ENCODE measurements at places on chromosomes 2 and 18.

DNA sequence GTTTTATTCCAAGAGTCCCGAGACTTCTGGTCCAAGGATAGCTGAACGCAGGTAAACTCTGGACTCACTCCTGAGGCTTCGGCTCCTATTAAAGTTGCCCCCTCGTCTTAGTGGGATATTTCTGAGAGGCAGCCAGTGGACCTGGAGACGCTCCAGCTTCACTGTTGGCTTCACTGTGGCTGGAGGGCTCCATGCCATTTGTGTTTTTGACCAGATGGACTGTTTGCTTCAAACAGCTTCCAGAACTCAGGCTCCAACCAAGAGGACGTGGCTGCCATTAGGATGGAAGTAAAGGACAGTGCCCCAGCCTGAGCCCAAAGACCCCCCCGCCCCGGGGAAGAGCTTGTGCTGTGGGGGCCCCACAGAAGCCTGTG, 94.4 kb upstream of the LDAH start:
- no peak overlapping the region for H3K27ac ChIP-seq
- no peak for DNase-seq
- peaks cover 2% of the 10 kb centered on the region for H3K27me3 ChIP-seq
- peaks cover 5% of the 10 kb centered on the region for H3K4me1 ChIP-seq
- no peak overlapping the region for H3K4me3 ChIP-seq

- no peaks in the 10 kb centered on the region for H3K4me1 ChIP-seq
- DNase-seq: no peak
- no peak overlapping the region for H3K4me3 ChIP-seq
- H3K27ac ChIP-seq: no peak overlapping the region
- no peaks in the 10 kb centered on the region for H3K36me3 ChIP-seq
Observed at GRCh38 chr2:168835969-168836368, 33.5 kb downstream of the NOSTRIN start.

GRCh38 chr2:39435234-39435633, 1.9 kb downstream of the MAP4K3 start:
- peak overlapping the region; percentile 89 for H3K4me3 ChIP-seq
- H3K27ac ChIP-seq: no peak overlapping the region
- no peak for DNase-seq
- peaks cover 50% of the 10 kb centered on the region for H3K4me1 ChIP-seq
- H3K27me3 ChIP-seq: no peaks in the 10 kb centered on the region

DNA sequence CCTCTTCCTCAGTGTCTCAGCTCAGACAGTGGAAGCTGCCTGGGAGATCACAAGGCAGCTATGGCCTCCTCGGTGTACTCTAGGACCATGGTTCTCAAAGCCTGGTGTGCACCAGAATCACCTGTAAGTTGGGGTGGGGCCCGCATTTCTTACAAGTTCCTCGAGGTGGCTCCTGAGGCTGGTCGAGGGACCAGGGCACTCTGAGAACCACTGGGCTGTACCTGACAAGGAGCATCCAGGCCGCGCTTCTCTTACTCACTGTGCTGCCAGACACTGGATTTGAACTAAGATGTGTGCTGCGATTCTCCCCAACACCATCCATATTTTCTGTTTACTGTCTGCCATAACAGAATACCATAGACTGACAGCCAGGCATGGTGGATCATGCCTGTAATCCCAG, 59.5 kb downstream of the DIPK1C start:
- H3K4me1 ChIP-seq: peaks cover 3% of the 10 kb centered on the region
- no peak overlapping the region for H3K27ac ChIP-seq
- no peak overlapping the region for H3K4me3 ChIP-seq
- no peaks in the 10 kb centered on the region for H3K36me3 ChIP-seq
- DNase-seq: no peak

- H3K27ac ChIP-seq: peak overlapping the region; percentile 74
- H3K4me3 ChIP-seq: no peak overlapping the region
- H3K36me3 ChIP-seq: peaks cover 12% of the 10 kb centered on the region
Observed at GRCh38 chr2:54588244-54588899, 132.2 kb downstream of the SPTBN1 start.

DNA sequence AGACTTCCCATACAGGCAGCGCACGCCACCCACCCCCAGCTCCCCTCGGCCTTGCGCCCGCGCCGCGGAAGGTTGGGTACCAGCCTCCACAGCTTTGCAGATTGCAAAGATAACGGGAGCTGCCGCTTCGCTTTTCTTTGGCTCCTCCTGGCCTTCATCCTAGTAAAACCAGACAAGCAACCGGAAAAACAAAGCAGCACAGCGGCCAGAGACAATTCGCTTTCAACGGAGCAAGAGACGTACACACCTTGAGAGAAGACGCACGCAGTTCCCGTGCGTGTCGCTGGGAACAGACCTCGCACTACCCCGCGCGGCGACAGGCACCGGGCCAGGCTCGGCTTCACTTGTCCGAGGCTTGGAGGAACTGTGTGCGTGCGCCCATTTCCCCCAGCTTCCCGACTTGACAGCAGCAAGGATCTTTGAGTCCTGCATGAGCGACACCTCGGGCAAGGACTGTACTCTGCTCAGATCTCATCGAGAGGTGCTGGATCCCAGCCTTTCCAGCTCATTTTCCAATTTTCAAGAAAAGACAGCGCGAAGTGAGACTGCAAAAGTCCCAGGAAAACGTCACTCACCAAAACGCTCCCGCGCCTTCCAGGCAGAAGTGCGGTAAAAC, 964 bp downstream of the ZBTB7C start:
- peaks cover 5% of the 10 kb centered on the region for H3K4me1 ChIP-seq
- no peak overlapping the region for H3K27ac ChIP-seq
- no peak for DNase-seq

DNA sequence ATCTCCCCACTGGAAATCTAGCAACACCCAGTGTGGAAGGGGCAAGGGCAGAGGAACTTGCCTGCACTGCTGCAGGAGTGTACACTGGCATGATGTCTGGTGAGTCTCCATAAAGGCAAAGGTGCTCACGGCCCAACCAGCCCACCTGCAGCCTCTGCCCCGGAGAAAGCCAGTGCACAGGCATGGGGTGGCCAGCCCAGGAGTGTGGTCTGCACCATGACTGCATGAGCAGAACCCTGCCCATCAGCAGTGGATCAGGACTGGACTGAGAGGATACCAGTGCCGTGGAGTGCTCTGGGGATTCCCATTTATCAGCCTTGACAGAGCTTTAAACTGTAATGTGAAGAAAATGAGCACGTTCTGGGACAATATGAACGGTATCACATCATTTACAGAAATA, 342.6 kb upstream of the HS6ST1 start:
- no peaks in the 10 kb centered on the region for H3K36me3 ChIP-seq
- no peak overlapping the region for H3K27ac ChIP-seq
- H3K27me3 ChIP-seq: peaks cover 40% of the 10 kb centered on the region
- no peak overlapping the region for H3K4me3 ChIP-seq
- no peak for DNase-seq

DNA sequence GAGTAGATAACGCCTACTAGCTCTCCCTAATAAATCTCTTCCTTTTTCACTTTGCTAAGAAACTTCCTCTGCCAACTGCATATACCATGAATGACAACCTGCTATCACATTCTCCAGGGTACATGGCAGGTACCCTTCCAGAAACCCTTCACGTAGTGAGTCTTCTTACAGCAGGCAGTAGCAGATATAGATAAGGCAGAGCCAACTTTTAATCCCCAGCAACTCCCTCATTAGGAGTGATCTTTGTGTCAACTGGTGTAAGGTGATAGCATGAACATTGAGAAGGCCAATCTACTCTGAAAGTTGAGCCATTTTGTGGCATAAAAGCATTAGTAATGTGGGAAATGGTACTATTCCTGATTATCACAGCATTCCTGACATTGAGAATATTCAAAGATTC, 5.7 kb upstream of the STK17B start:
- peak overlapping the region; percentile 60 for H3K4me3 ChIP-seq
- peaks cover 8% of the 10 kb centered on the region for H3K36me3 ChIP-seq
- H3K4me1 ChIP-seq: peaks cover 78% of the 10 kb centered on the region

DNA sequence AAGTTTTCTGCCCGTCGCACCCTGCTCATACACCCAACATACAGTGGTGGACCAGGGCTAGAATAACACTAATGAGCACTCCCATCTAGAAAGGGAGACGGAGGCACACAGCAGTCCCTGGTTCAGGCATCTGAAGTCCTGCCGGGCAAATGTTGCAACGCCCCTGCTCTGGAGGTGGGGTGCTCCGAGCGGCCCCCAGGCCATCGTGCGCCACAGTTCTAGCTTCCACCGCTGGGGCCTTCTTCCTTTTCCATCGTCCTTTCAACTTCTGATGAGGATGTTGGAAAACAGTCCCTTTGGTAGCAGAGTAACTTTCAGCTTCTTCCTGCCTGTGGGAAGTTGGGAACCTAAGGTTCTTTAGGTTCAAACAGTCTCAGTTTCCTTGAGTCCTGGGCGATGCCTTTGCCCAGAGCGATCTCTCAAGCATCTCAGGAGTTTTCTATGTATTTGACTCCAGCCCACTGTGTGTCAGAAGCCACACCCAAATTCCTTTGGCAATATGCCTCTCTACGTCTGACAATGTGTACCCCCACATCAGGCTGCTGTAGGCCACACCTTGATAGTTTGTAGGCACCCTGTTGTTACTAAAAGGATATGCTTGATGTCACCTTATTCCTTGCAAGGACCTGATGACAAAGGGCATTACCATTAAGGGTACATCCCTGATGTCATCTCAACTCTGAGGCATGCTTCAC, 258.8 kb downstream of the GLI2 start:
- no peak overlapping the region for H3K4me3 ChIP-seq
- no peaks in the 10 kb centered on the region for H3K27me3 ChIP-seq
- no peaks in the 10 kb centered on the region for H3K4me1 ChIP-seq
- H3K27ac ChIP-seq: no peak overlapping the region

DNA sequence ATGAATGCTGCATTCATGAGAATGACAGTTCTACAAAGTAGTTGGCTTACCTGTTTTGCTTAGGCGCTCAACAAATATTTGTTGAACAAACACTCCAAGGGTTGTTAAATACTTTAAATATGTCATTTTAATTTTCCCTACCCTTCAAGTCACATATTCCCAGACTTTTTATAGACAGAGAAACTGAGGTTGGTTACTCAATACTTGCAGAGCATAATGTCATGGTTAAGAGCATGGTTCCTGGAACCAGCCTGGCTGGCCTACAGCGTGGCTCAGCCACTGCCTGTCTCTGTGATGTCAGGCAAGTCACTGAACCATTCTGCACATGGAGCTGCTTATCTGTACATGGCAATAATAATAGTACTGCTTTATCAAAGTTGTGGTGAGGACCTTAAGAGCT, 120.0 kb upstream of the STK17B start:
- no peak overlapping the region for H3K4me3 ChIP-seq
- H3K27ac ChIP-seq: no peak overlapping the region
- peaks cover 47% of the 10 kb centered on the region for H3K4me1 ChIP-seq
- H3K36me3 ChIP-seq: no peaks in the 10 kb centered on the region
- H3K27me3 ChIP-seq: peaks cover under 1% of the 10 kb centered on the region
- no peak for DNase-seq

- no peak overlapping the region for H3K27ac ChIP-seq
- no peaks in the 10 kb centered on the region for H3K36me3 ChIP-seq
- H3K4me1 ChIP-seq: no peaks in the 10 kb centered on the region
- H3K27me3 ChIP-seq: no peaks in the 10 kb centered on the region
Observed at GRCh38 chr2:106851087-106851874, 34.7 kb downstream of the ST6GAL2 start.

GRCh38 chr2:71716697-71717624, 263.6 kb downstream of the DYSF start:
- H3K4me3 ChIP-seq: no peak overlapping the region
- no peak for DNase-seq
- H3K4me1 ChIP-seq: no peaks in the 10 kb centered on the region

DNA sequence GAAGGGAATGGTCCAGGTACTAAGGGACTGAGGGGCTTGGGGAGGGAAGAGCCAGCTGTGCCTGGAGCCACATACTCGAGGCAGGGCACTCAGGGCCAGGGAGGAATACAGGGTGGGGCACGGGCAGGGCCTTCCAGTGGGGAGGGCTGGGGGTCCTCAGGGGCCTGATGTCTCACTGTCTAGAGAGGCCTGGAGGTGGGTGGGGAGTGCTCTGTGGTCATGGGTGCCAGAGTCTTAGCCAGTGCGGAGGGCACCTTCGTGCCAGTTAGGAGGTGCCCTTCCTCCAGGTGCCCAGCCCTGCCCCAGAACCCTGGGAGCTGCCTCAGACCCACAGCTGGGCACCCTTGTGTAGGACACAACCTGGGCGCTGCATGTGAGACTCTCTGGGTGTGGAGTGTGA, 81.2 kb downstream of the SMAD7 start:
- no peak for DNase-seq
- no peaks in the 10 kb centered on the region for H3K27me3 ChIP-seq
- no peaks in the 10 kb centered on the region for H3K36me3 ChIP-seq
- peaks cover 37% of the 10 kb centered on the region for H3K4me1 ChIP-seq
- no peak overlapping the region for H3K4me3 ChIP-seq

DNA sequence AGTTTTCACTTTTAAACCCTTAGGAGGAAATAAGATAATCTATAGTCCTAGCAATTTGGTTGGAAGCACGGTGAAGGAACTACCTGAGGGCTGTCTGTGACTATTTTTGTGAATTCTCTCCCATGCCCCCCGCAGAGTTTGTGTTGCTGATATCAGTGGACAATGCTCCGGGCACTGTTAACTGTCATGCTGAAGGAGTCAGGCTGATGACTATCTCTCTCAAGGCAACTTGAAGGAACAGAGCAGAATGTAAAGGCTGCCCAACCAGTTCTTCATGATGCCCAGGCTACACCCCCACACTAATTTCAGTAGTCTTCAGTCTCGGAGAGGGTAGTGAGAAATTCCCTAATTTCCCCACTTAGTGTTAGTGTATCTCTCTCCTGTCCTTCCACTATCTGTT, 21.6 kb upstream of the RAB6C start:
- H3K27me3 ChIP-seq: no peaks in the 10 kb centered on the region
- H3K4me3 ChIP-seq: no peak overlapping the region
- no peak for DNase-seq

DNA sequence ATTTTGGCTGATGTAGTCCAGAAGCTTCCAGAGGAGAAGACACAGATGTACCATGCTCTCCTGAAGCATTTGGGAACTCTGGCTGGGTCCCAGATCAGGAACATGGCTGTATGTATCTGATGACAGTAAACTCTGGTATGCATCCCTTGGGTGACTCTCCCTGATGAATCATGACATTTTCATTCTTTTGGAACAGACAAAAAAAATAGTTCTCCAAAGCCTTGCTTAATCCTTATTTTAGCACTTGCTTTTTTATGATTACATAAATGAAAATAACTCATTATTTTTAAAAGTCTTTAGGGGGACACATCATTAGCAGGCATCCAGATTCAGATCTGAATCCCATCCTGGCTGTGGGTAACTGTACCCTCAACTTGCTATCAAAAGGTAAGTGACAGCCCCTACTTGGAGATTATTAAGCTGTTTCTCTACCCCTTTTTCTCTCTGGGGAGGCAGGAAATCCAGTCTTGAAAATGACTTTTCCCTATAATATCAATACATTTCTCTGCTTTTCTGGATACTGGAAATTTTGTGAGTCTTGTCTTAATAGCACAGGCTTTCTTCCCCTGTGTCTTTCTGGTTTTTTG, 23.3 kb downstream of the AOX1 start:
- no peak for DNase-seq
- H3K27me3 ChIP-seq: peaks cover 15% of the 10 kb centered on the region
- H3K27ac ChIP-seq: no peak overlapping the region
- H3K4me1 ChIP-seq: no peaks in the 10 kb centered on the region
